ENCODE measurements at places on chromosomes 13 and 19.

- DNase-seq, result no peak
These were observed 53.5 kb upstream of the WASF3 start for GRCh38 chr13:26503826-26504594.

GRCh38 chr13:61765940-61766666 lies 350.5 kb upstream of the PCDH20 start:
- DNase-seq, result no peak

DNA sequence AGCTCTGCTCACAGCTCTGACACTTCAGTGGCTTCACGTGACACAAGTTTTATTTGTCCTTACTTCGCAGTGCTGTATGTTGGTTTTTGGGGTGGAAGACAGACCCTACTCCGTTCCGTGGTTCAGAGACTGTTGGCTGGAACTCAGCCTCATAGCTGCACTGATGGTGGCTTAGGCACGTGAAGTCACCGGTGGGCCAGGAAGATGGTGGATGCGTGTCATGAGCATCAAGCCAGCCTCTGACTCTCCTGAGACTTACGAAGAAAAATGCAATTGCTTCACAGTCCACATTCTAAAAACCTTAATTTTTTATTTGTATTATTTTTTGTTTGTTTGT lies 161.4 kb upstream of the SOX1 start:
- no peak for DNase-seq

GRCh38 chr13:77565635-77566034 lies 30.1 kb downstream of the SCEL start:
- DNase-seq, result no peak

DNA sequence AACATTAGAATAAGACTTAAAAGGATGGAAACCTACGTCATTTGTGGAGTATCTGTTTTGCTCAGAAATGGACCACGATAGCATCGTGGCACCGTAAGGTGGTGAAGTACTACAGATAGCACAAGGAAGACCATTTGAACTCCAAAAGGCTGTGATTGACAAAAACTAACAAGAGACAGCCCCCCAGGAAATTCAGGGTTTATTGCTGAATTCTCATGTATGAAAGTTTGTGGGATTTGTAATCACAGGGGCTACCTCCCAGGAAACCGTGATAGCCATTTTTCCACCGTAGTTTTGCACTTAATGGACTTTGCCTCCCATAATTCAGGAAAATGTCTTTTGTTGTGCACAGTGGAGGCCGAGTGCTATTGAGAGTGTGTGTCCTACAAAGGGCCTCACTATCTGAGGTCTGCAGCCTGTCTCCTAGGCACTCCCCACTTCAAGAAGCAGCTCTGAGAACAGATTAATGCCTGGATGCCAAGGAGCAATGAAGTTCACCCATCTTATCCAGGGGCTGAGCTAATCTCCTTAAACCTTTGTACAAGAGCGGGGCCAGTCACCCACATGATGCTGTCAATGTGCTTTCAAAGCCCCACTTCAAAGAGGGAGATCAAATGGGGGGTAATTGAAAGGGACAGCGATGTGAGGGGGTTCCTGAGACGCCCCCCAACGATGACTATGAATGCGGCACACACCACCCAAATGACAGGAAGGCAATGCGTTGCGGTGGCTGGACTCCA lies 182.6 kb downstream of the COL4A1 start:
- no peak for DNase-seq

- DNase-seq, result no peak
These were observed 37.5 kb upstream of the SACS start for GRCh38 chr13:23470790-23471614.

DNA sequence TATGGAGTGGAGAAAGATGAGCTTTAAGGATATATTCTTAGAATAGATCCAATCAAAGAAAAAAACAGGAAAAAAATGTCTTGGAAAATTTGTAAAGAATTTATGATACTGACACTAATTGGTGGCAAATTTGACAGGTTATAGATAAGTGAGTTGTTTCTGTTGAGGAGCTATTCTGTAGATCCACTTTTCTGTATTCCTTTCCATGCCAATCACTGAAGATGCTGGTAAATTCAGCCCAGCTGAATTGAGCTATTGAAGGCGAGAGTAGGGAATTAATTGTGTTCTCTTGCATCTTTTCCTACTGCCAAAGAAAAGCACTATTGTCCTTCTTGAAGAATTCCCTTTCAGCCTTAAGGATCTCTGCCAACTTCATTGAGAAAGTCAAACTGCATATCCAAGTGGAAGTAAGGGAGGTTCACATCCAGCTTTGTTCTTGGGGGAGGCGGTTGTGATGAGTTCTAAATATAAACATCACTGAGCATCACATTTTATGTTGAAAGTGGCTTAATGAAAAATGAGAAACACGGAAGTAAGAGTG lies 113.1 kb downstream of the PCDH9 start:
- no peak for DNase-seq

DNA sequence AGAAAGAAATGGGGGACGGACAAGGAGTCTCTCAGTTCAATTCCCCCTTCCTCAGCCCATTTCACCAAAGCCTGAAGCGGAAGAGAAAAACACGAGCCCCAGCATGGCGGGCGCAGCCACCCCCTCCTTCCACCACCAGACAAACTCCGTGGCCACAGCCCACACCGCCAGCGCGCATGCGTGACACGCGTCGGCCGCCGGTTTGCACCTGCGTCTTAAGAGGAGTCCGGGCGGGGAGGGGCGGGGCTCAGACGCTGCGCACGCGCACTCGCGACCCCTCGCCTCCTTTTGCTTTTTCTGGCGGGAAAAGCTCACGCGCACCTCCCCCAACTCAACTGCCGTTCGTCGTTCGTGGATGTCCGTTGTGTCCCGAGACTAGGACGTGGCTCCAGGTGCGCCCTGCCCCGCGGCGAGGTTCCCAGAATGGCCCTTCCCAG lies at the start of gene KASH5:
KASH5 (plus strand) TSS at position 314 of the 437 bp plus-strand sequence. CDS start 2,635 bp downstream, outside the sequence.
- peak; percentile 54 for DNase-seq

DNA sequence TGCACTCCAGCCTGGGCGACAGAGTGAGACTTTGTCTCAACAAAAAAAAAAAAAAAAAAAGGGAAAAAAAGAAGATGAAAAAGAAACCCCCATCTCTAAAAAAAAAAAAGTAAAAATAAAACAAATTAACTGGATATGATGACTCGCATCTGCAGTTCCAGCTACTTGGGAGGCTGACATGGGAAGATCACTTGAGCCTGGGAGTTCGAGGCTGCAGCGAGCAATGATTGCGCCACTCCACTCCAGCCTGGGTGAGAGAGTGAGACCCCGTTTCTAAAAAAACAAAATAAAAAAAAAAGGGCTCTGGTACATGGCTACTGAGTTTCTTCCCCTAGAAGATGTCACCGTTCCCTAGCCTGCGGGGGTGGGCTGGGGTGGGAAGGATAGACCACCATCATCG lies 2.4 kb upstream of the CATSPERG start:
- DNase-seq, result no peak

DNA sequence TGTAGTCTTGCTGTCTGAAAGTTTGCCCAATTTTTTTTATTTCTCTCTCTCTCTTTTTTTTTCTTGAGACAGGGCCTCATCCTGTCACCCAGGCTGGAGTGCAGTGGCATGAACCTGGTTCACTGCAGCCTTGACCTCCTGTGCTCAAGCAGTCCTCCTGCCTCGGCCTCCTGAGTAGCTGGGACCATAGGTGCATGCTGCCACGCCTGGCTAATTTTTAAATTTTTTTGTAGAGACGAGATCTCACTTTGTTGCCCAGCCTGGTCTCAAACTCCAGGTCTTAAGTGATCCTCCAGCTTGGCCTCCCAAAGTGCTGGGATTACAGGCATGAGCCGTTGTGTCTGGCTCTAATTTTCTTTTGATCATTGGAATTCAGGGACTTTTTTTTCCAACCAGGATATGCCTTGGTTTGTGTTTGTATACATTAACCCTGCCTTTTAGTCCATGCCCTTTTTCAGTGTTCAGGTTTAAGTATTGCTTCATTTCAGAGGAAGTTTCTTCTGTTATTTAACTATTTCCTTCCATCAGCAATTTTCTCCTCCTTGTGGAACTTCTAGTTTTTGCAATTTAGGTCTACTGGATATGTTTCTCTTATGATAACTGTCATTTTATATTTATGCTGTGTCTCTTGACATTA lies 201.4 kb downstream of the PCCA start:
- no peak for DNase-seq

DNA sequence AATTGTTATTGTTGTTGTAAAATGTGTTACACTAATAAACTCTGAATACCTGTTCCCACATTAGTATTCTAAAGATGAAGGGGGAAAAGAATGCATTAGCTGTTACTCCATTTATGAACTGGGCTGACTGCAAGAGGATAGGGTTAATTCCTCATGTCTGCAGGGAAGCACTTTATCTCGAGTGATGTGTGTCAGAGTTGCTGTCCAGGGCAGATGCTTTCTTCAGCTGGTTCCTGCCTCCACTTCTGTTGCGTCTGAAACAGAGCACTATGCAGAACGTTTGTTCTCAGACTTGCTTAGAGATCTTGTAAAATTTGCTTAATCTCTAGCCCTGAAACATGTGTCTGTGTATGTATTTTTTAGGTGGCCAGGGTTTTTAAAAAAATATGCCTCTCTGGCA lies 318.8 kb downstream of the SPRY2 start:
- no peak for DNase-seq

GRCh38 chr13:76764916-76765315 lies 121.3 kb downstream of the KCTD12 start:
- DNase-seq, result no peak

GRCh38 chr19:340620-341385 lies 3.8 kb downstream of the MIER2 start:
- no peak for DNase-seq

DNA sequence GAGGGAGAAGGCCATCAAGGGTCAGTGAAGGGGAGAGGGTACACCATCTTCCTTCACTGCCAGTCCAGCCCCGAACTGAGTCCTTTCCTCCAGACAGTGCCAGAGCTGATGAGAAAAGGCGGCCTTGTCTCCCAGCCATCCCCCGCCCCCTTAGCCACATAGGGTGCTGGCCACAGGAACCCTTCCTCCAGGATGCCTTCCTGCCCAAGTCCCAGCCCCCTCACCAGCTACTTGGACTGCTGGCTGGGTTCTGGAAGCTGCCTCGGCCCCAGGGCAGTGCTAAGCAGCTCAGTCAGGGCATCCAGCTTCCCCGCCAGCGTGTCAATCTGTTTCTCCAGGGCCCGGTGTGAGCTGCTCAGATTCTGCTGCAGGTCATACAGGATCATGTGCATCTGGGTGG lies 12.6 kb upstream of the SMG9 start:
- no peak for DNase-seq

DNA sequence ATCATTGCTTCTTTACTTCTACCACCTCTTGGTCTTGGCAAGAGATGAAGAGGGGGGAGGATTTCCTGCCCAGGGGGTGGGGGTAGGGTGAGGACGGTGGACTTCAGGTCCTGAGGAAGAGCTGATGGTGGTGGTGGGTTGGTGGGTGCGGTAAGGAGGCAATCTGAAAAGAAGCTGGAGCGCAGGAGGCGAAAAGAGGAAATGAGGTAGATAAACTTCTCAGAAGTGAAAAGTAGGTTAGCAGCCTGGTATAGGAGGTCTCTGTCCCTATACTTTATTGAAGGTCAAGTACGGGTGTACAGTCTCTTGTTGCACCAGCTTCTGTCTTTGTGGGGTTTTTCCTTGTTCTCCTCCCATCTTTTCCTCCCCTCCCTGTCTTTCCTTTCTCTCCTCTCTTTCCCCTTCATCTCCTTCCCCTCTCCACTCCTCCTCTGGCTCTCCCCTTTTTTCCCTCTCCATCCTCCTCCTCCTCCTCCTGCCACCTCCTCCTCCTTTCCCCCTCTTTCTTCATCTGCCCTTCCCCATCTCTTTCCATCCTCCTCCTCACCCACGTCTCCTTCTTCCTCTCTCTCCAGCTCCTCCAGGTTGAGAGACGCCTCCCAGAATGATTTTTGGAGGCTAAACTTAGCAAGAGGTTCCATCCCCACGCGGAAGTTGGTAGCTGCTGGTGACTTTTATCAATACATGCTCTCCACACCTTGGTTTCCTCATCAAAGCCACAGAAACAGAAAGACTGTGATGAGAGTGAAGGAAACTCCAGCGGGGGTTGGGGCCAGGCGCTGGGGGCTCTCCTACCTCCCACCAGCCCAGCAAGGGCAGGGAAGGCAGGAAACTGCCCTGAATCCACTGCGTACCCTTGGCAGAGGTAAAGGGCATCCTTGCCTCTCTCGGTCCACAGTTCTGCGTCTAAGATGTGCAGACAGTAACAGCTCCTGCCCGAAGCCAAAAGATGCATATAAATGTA lies 15.3 kb downstream of the TNFSF14 start:
- DNase-seq, result peak; percentile 79

DNA sequence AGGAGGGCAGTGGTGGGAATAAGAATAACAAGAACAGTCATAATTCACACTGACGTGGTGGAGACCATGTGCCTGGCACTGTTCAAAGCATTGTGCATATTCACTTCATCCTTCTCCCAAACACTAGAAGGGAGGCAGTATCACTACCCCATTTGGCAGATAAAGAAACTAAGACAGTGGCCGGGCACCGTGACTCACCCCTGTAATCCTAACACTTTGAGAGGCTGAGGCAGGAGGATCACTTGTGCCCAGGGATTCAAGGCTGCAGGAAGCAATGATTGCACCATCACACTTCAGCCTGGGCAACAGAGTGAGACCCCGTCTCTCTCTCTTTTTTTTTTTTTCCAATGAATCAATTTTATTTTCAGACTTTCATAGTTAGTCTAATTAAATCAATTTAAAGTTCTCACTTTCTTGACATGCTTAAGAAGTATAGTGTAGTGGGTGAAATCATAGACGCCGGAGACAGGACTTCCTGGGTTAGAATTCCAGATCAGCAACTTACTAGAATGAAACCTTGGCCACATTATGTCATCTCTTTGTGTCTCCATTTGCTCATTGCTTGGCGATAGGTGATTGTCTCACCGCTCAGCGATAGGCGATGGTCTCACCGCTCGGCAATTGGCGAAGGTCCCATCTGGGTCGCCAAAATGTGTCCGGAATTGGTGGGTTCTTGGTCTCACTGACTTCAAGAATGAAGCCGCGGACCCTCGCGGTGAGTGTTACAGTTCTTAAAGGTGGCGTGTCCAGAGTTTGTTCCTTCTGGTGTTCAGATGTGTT lies 5.3 kb upstream of the ATG4D start:
- DNase-seq, result no peak

DNA sequence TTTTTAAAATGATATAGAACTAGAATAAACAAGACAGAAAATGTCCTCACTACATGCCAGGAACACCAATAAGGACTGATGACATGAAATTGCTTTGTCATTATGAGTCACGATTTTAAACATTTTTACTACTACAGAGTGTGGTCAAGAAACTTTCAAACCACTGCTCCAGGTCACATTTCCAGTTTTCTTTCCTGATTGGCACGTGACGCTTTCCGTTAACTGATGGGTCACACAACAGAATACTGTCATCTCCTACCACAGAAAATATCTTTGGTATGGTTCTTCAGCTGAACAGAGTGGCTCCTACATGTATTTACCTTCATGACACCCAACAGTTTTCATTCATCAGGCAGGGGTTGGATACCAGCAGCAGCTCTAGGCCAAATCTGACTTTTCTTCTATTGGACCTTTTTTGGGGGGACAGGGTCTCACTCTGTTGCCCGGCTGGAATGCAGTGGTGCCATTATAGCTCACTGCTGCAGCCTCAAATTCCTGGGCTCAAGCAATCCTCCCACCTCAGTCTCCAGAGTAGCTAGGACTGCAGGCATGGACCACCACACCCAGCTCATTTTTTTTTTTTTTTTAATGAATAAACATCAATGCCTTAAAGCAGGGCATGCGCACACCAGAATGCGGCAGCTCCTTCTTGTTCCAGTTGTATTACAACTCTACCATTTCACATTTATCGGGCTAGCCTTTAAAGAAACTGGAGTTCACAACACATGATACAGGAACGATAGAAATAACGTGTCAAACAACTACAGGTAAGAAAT lies 147.4 kb downstream of the RNF17 start:
- no peak for DNase-seq

- peak; percentile 12 for DNase-seq
These were observed 130.3 kb upstream of the SERP2 start for GRCh38 chr13:44243198-44243857.

All from T-helper 2 cell treated with Interferon-gamma antibody and Interleukin-4, amounts not matched to agents 5 μg/mL and 100 μg/mL, for 36 hours (primary cell).